ENCODE measurements at places on chromosomes 13 and 19. TPM values are rescaled to one million over a fixed set of nuclear protein-coding genes. Genes with fewer than 3 reads are reported as not detected.

- no peak for DNase-seq
These were observed 297.0 kb downstream of the RBM26 start for GRCh38 chr13:79108914-79109643.

- DNase-seq, result no peak
These were observed 31.2 kb downstream of the KATNAL1 start for GRCh38 chr13:30276178-30276577.

DNA sequence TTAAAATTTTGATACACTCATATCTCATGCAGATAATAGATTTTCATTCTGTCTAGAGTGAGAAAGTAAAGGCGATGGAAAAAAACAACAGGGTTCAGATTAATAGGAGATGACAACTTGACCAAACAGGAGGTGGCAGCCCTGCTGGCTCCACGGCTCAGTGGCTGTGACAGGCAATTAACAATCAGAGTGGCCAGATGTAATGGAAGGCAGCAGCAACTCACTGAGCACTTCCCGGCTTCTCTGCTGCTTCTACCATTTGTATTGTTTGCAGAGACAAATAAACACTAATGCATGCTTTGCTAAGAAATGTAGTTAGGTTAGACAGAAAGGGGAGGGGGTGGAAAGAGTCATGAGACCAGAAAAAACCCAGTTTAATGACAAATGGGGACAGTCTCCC lies 473.0 kb upstream of the SLC10A2 start:
- DNase-seq, result no peak

DNA sequence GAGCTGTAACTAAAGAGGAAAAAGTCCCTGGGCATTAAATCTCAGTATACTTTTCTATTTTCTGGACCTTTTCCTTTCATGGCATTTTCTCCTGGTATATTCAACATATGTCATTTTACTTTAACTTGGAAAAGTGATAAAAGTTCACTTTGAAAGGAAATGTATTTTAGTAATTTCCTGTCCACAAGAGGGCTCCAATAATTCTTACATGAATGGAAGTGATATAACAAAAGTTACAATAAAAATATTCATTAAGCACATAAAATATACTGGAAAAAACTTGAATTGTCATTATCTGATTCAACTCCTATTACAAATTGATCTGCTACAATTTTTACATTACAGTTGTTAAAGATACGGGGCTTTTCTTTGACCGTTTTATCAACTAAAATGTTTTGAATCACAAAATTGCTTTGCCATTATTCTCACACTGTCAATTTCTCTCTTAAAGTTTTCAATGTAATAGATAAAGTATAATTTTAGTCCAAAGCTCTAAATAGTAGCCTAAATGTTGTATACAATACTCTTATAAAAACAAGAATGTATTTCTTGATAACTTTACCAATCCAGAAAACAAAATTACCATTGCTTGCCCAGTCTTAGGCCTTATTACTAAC lies 4.9 kb downstream of the UBL3 start:
- DNase-seq, result no peak

DNA sequence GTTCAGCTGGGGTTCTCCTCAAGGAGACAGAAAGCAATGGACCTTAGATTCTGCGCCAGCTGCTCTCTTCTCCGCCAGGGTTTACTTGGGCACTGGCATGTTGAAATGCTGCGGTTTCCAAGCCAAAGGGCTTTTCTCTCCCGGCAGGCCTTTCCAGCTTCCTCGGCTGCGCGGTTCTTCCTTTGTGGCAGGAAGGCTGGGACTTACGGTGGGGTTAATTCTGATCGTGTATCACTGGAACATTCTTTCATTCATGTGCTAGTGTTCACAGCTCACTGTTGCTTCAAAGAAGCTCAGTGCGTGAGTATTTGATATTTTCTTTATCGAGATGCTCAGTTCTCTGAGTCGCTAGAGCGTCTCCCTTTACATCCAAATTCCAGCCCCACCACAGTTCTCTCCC lies 723.2 kb downstream of the UQCRFS1 start:
- no peak for DNase-seq

- DNase-seq, result no peak
These were observed 1179.9 kb upstream of the PCDH9 start for GRCh38 chr13:68410007-68410406.

GRCh38 chr13:43805681-43806128 lies 18.9 kb upstream of the ENOX1 start:
- no peak for DNase-seq

GRCh38 chr19:49749055-49749716 lies 13.9 kb downstream of the TSKS start:
- no peak for DNase-seq

GRCh38 chr13:67146523-67147130 lies 83.5 kb downstream of the PCDH9 start:
- no peak for DNase-seq

- no peak for DNase-seq
These were observed 591 bp downstream of the DOHH start for GRCh38 chr19:3499738-3500428.

- DNase-seq, result no peak
These were observed 957.7 kb downstream of the SLITRK5 start for GRCh38 chr13:88628882-88629281.

DNA sequence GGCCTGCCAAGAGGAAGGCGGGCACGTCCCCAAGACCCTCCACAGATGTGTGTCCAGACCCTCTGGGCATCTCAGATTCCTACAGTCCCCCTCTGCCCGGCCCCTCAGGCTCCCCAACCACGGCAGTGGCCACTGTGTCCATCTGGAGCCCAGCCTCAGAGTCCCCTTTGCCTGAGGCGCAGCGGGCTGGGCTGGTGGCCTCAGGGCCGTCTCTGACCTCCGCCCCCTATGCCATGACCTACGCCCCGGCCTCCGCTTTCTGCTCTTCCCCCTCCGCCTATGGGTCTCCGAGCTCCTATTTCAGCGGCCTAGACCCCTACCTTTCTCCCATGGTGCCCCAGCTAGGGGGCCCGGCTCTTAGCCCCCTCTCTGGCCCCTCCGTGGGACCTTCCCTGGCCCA lies 17.7 kb downstream of the CRX start:
- DNase-seq, result no peak

- DNase-seq, result peak; percentile 66
These were observed 16.0 kb downstream of the SMG9 start for GRCh38 chr19:43738780-43739211.

GRCh38 chr13:97295283-97296182 lies 73.4 kb downstream of the MBNL2 start:
- DNase-seq, result no peak

DNA sequence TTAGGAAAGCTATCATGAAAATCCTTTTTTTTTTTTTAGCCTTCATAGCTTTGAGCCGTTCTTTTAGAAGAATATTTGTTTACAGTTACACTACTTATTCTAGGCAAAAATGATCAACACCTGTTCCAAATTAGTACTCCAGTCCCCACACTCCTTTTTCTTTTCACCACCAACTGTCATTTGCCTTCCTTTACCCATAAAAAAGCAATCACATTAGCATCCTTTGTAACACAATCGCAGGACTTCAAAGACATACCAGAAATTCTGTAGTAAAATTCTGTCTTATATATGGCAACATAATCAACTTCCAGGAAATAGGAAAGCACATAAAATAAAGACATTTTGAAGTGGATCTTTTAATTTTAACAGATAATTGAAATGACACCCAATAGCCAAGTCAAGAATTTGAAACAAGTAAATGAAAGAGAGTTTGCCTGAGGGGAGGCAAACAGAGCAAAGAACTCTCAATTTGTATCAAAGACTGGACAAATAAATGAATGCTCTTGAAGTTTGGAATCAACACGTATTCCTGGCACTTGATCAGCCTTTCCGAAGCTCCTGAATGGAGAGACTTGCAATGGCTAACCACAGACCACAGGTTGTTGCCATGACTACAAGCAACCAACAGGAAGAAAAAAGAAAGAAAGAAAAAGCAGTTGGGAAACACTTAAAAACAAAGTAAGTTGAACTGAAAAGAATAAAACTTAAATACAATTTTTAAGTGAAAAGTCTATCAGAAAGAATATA lies 206.8 kb downstream of the PCDH9 start:
- DNase-seq, result no peak

DNA sequence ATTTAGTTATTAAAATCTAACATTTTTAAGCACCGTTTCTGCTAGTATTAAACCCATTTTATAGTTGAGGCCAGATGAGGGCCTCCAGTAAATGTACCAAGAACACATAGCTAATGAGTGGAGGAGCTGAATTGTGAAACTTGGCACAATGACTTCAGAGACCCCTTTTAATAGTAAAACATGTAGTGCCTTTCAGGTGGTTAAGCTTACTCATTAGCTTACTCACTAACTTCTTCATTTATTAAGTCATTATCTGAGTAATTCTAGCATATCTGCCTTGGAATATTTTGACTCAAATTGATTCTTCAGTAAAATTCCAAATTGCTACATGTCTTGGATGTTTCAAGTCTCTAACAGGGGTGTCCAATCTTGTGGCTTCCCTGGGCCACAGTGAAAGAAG lies 735.2 kb downstream of the LIG4 start:
- DNase-seq, result no peak

DNA sequence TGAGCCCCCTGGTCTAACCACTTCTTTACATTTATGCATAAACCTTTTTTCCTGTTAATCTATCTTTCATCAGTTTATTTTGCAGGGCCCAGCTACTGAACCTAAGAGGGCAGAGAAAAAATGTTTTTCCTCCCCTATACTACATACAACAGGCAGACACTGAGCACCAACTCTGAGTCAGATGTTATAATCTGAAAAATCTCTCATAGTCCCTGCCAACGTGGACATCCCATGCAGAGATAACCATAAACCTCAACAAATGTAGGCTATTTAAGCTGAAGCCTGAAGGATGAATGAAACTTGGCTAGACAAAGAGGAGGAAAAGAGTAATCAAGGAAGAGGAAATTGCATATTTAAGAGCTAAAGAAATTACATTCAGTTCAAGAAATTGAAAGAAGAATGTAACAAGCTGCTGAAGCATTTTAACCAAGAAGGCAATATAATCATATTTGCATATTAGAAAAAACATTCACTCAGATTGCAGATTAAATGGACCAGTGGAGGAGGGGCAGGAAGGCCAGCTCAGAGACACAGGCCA lies 2.6 kb downstream of the NEK3 start:
- DNase-seq, result no peak

- peak; percentile 65 for DNase-seq
These were observed 4.6 kb downstream of the KLF12 start for GRCh38 chr13:74129500-74130191.

GRCh38 chr13:29081036-29081435 lies 260.9 kb downstream of the MTUS2 start:
- no peak for DNase-seq

DNA sequence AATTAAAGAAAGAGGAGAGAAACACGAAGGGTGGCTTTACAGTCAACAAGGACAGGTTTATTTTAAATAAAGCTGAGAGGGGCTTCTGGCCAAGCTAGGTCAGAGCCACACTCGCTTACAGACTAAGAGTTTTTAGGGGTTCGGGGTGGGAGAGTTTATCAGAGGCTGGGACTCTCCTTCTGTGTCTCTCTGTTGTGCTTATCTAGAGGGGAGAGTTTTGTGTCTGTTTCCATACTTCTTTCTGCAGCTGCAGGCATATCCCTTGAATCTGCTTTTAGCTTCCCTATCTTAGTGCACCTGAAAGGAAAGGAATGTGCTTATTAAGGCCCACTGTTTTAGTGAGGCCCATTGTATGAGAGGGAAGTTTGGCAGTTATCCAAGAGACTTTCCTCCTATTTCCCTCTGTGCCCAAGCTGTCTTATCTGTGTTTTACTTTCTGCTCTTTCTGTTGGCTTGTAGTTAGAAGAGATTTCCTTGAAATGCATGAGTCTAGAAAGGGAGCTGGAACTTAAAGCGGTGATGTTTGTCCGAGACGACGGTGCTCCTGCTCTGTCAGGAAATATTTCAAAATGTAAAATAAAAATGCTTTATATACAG lies 275.3 kb downstream of the KCTD12 start:
- DNase-seq, result no peak

- no peak for DNase-seq
These were observed 1921.1 kb downstream of the OLFM4 start for GRCh38 chr13:54949735-54950134.

- DNase-seq, result no peak
These were observed 238.1 kb downstream of the LACC1 start for GRCh38 chr13:44117816-44118215.

DNA sequence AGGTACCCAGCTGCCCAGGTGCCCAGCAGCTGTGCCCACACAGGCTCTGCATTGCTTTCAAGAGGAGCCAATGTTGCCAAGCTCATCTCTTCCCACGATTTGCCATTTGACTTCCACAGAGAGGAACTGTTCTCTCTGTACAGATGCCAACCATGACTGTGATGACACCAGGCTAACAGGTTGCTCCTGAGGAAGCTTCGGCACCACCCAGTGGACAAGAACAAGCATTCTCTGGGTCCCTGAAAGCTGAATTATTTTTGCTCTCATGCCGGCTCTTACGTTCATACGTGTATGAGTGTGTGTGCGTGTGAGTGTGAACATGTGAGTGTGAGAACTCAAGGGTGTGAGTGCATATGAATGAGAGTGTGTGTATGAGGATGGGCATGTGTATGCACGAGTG lies 535.2 kb downstream of the LIG4 start:
- DNase-seq, result no peak

The PLIN4 gene
- 33.7 TPM for total RNA-seq

The KLK15 gene
- total RNA-seq, result 3.8 TPM

The ATP8B3 gene
- not detected for total RNA-seq

The LCP1 gene
- total RNA-seq, result 17.5 TPM

The CPT1C gene
- total RNA-seq, result 1.5 TPM

The NXNL1 gene
- total RNA-seq, result not detected

The IGLON5 gene
- total RNA-seq, result not detected

The ZFP14 gene
- total RNA-seq, result 6.1 TPM

The SRRM5 gene
- not detected for total RNA-seq

The PRKCG gene
- not detected for total RNA-seq

Measured in transverse colon (tissue), 4 donors.